Right ventricle myocardium superior (tissue), 1 donor: ENCODE measurements at places on chromosomes 4 and X.

DNA sequence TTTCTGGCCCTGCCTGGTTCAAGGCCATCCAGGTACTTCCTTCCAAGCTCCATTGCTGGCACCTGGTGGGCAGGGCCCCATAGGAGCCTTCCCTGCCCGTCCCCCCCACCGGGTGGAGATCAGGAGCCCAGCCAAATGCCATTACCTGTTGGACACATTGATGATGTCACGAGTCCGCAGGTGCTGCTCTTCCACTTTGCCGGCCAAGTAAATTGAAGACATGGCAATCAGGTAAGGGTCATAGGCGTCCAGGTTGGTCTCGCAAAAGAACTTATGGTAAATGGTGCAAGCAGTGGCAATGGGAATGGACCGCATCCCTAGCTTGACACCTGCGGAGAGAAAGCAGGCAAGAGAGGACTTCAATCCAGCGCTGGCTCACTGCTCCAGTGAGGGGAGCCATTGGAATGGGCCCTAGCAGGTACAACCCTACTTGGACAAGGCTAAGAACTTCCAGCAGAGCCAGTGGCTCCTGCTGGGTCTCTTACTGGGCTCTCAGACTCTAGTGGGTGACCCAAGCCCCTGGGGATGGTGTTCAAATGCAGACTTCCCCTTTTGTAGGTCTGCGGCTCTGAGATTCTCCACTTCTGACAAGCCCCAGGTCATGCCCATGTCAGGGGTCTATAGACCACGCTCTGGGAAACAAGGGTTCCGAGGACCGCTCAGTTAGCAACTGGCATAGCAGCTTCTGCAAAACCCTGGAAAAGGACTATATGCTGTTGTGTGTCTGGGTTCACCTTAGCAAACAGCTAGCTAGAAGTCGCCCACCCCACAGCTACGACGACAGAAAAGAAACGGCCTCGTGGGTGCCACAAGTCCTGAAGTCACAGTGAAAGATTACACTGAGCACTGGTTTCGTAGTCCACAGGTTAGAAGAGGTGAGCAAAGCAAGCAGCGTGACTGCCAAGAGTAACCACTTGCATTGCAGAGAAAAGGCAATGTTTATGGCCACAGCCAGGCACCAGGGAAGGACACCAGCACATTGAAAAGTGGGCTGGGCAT lies 2.8 kb downstream of the CCNQ start:
- no peak for DNase-seq

DNA sequence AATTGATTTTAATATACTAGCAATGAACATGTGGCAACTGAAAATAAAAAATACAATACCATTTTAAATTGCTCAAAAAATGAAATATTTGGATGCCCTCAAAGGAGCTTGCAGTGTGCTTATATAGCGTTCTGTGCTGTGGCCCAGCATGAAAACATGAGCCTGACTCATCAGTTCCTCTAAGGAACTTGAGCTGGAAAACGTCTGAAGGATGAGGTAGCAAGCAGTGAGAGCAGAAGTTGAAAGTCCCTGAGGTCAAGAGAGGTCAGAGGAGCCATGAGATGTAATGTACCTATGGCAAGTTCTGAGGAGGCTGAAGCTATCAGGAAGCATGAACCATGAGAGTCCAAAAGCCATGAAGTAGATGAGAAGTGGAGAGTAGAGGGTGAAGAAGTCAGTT lies 59.7 kb downstream of the HMGB3 start:
- DNase-seq = no peak

GRCh38 chr4:16582036-16582435 lies 316.4 kb downstream of the LDB2 start:
- DNase-seq = no peak

- no peak for DNase-seq
These were observed 8.8 kb downstream of the TAPT1 start for GRCh38 chr4:16217300-16218051.

GRCh38 chrX:14920196-14920595 lies 47.0 kb downstream of the MOSPD2 start:
- DNase-seq = no peak

- DNase-seq = no peak
These were observed 9.1 kb downstream of the PPAT start for GRCh38 chr4:56426273-56426672.

DNA sequence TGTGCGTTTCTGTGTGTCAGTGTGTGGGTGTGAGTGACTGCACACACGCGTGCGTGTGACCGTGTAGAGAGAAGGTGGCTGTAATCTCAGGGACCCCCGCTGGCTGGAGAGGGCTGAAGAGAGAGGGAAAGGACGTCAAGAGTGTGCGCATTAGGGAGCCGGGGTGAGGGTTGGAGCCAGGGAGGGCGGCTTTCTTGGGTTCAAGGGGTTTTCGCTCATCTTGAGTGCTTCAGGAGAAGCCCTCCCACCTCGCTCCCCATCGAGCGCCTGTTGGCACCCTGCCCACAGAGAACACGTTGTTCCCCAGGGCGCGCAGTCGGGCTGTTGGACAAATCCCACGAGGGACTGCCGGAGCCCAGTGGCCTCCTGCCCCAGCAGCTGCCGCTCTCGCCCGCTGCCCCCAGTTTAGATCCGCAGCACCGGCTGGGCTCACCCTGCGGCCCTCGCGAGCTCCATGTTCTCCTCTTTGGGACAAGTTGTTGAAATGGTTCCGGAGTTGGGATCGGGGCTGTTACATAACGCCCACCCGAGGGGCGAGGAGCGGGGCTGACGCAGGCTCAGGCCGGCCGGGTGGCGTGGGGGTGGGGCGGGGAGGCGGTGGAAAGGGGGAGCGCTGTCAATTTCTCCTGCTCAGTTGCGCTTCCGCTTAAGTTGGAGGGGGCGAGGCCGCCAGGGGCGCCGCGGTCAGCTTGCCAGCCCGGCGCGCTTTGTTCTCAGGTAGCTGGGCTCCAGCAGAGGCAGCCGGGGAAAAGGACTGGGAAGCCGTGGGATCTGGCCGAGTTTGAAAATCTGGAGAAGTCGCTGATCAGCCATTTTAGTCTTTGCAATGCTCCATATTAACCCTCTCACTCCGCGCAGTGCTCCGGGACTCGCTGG lies 1.6 kb downstream of the GRIA2 start:
- DNase-seq = no peak

GRCh38 chrX:102934624-102935023 lies 2.4 kb upstream of the RAB40AL start:
- DNase-seq = no peak

DNA sequence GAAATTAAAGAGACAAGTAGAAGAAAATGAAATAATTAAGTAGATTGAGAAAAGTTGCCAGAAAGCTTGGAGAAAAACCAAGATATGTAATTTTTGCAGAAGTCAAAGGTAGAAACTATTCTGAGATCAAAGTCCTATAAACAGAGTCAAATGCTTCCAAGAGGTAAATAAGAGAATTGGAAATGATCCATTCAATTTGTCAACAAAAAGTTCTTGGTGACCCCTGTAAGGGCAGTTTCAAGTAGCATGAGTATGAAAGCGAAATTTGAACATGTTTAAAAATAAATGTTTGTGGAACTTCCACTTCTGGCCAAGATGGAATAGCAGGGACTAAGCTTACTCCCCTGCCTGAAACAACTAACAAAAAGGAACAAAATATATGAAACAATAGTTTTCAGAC lies 562.0 kb downstream of the SMARCA1 start:
- DNase-seq = no peak

GRCh38 chr4:184850018-184850417 lies 24.2 kb upstream of the ACSL1 start:
- no peak for DNase-seq

- DNase-seq = no peak
These were observed 220.8 kb downstream of the MID1IP1 start for GRCh38 chrX:39022106-39022505.

DNA sequence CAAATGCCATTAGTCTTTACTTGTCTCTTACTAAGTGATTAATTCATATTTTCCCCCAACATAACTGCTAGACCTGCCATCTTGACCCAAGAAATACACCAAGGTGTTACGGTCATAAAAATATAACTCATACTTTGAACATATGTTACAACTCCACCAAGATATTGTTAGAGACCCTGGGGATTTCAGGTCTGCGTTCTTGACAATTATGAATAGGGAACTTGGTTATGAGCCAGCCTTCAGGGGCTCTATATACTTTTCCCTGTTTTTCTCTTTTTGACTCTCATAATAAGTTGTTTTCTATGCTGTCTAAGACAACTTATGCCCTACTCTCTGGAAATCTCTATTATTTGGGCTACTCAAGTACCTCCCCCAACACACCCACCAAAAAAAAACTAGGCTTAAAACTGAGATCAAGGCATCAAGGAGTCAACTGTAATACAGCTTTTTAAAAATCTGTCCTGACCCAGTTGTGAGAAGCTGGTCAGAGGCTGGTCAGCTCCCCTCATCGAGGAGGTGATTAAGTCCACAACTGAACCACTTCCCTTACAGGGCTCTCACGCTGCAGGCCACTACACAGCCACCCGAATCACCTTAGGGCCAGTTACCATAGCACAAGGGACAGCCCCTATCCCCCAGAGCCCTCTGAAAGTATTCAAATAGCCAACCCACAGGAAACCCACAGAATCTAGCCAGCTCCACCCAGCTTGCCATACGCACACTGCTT lies 10.5 kb upstream of the TLR3 start:
- DNase-seq = no peak

DNA sequence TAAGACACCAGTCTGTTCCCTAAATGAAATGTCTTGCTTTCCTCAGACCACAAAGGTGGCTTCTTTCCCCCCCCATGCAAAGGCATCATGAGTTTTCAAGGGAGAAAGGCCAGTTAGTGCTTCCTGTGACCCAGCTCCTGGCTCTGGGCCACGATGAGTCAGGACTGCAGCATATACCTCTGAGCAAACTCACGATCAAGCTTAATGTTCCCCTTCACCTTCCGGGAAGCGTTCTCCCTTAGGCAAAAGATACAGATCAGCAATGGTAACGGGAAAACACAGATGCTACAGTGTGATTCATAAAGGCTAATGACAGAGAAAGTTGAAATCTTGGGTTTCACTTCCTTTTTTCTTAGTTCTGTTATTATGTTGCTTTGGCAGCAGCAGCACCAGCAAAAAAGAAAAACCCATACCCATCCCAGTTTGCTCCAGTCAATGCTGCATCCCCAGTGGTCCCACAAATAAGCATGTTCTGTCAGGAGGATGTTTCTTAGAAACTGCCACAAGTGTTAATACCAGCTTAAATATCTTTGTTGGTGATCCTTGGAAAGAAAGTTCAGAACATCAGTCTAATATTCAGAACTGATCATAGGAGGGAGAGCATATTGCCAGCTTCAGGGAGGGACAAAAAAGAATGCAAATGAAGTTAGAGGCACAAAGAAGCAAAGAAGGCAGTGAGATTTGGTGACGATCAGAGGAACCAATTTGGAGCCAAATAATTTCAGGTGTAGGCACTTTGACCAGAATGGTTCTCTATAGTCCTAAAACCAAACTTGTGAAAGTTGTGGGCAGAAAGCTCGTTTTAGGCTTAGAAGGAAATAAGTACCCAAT lies 41.2 kb downstream of the LONRF3 start:
- peak; percentile 75 for DNase-seq

- no peak for DNase-seq
These were observed 365.1 kb downstream of the AFF2 start for GRCh38 chrX:148865277-148866210.

GRCh38 chr4:111954550-111954949 lies 190.7 kb upstream of the FAM241A start:
- no peak for DNase-seq

DNA sequence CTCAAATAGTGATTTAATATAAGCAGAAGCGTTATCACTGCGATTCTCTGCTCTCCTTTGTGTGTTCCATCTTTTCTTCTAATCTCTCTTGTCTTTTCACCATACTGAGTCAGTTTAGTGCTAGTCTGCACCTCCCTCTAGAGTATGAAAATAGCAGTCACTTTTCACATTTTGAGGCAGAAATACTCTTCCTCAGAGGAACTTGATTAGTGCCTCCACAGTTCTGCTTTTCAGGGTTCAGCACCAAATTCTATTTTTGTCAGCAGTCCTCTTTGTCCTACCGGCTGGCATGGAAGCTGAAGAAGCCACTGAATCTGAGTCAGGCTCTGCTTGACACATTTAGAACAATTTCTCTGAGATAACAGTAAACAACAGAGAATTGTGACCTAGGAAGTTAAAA lies 49.7 kb upstream of the ANKRD17 start:
- no peak for DNase-seq

DNA sequence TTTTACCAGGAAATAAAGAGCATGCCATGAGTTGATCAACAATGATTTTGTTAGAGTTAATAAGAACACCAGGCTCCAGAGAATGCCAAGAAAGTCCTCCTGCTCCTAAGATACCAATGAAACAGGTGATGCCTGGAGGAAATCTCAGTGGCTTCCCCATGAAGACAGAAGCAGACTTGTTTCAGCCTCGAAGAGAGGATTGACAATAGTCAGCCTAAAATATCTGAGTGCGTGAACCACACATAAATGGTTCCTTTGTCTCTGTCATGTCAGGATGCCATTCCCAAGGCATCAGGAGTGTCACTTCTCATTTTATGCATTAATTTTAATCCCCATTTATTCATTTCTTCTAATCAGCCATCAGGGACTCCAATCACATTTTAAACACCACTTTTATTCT lies 69.6 kb downstream of the PHOX2B start:
- DNase-seq = no peak

DNA sequence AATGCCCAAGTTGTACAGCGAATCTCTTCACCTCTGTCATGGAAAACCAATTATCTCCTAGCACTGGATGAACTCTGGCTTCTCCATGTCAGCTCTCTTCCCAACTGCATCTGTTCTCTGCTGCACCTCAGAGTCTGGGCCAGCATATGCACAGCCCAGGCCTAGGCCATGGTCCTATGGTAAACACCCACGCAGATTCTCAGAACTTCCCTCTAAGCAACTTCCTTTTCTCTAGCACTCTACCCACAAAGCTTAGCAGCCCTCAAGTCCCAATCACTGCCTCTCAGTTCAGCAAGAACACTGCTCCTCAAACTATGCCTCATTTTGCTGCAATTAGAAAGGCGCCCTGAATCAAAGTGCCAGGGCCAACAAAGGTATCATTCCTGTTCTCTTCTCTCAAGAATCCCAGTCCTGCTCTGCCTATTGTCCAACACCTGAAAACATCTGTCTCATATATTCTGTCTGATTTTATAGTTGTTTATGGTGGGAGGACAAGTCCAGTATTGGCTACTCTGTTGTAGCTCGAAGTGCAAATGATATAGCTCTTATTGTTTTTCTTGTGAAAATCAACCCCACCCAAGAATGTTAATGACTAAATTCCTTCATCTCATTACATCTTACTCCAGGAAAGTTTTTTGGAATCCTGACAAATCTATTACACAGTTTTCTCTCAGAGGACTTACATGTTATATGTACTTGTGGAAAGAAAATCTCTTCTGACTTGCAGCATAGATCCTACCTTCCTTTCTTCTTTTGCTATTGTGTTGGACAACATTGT lies 85.4 kb downstream of the DCHS2 start:
- no peak for DNase-seq

GRCh38 chr4:75081561-75081960 lies 148.6 kb downstream of the PARM1 start:
- no peak for DNase-seq

DNA sequence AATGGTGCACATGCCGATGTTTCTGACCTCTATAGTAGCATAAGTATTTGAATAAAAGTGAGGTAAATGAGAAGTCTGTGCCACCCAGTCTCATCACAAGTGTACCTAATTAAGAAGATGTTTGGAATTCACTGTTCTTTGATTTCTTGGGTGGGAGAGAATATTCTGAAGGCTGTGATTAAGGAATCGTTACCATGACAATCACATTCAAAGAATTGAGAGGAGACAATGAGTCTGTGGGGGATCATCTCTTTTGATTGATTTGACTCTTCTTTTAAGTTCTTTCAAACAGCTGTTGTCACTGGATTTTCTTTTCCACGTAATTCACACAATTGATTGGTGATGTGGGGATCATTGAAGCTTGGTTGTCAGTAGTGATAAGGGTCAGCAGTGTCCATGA lies 18.1 kb downstream of the FHL1 start:
- no peak for DNase-seq

- DNase-seq = no peak
These were observed 489.4 kb downstream of the TECRL start for GRCh38 chr4:63919636-63920365.
